ENCODE measurements at places on chromosomes 7 and 10.

DNA sequence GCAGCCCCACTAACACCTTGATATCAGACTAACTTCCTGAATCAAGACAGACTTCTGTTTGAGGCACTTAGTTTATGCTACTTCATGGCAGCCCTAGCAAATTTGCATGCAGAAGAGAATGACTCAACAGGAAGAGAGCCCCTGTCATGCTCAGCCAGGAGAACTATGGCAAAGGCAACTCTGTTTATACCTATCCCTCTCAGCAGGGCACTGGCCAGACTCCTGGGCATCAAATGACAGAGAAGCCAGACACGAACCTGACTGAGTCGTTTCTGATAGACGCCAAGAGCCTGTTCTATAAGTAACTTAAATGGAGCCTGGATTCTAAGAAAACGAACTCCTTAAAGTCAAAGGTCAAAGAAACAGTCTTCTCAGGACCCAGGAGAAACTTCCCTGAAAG is 50.9 kb upstream of the UNC5B start:
- DNase-seq: no peak

- DNase-seq: no peak
These were observed 298.5 kb downstream of the NEBL start for GRCh38 chr10:20598590-20598989.

GRCh38 chr10:21889477-21890275 is 113.9 kb downstream of the DNAJC1 start:
- no peak for DNase-seq

DNA sequence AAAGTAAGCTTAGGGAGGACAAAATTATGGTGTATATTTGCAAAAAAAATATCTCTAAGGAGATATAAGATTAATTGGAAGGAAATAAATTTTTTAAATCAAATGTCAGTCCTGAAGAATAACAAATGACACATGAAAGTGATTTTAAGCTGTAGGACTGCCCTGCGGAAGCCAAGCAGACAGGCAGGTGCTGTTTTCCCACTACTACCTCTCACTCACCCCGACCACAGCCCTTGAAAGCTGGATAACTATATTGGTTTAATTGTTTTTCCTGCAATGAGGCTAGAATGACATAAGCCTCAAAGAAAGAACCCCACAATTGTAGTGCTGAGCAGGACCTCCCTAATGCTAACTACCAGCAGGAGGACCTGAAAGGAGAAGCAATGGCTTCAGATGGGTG is 68.6 kb upstream of the VIPR2 start:
- DNase-seq: no peak

DNA sequence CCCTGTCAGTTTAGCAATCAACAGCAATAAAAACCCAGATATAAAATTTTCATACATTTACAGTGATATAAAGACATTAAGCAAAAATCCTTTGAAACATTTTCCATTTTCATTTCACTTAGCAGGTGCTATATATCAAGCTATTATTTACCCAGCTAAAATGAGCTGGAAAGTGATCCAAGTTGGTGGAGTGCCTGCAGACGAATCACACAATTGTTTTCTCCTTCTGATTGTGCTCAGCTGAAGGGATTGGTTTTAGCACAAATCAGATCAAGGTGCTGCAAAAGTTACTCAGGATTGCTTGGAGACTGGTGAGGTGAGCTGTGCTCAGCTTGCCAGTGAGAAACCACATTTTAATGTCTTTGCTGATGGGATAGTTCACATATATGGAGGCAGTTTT is 138.1 kb downstream of the LRMDA start:
- DNase-seq: no peak

DNA sequence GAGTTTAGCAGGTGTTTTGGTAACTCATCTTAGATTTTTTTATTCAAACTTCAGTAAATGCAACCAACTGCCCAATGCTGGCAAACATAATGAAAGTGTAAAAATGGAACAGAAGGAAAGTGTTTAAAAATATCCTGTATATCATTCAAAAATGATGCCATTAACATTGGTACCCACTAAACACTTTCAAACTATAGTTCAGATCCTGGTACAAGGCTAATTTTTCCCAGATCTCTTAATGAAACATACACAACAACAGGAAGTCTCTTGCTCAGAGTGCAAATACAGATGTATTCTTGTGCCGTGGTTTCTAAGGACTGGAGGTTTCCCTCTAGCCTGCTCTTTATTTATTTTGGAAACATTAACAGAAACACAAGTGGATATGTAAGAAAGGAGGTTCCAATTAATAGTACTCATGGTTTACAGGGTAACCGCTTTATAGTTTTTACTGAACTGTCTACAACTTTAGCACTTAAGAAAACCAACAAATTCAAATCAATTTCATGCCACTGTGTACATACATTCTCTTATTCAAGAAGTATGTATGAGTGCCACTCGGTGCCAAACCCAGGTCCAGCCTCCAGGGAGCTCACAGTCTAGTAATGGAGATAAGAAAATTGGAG is 176.0 kb upstream of the AKR1E2 start:
- no peak for DNase-seq

DNA sequence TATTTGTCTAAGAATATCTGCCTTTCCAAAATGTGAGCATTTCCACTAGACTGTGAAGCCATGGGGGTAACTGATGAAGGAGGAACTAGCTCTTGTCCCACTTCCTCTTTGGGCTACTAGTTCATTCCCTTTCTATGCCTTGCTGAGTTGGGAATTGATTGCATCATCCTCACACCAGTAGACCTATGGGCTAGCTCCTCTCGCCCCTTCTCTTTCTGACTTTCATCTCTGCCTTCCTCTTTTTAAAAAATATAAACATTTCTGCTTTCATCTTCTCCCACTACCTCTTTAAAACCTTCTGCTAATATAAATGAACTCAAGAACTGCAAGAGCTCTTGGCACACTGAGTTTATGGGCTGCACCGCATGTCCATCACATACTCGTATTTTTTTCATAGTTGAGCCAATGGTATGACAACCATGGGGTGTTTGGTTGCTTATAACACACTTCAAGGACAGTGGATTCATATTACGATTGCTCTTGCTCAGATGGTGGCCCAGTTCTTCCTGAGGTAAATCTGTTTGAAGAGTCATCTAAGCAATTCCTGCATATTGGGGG is 182.0 kb downstream of the REEP3 start:
- no peak for DNase-seq

DNA sequence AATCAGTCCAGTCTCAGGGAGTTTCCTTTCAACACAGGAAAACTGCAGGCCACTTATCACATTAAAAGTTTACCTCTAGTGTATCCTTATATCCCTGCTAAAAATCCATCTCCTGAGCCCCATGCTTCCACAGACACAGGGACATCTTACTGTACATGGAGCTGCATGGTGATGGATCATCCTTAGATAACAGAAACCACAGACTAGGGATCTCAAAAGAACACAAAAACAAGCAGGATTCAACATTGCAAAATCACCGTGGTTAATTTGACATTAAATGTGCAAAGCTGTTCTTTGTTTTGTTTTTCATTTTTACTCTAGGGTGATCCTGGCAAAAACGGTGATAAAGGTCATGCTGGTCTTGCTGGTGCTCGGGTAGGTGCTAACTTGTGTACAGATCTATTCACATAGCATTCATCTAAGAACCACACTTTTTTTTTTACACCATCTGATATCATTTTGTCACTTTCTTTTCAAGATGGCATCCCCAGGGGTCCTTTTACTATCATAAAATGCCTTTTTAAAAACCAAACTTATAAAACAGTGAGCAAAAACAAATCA is 18.1 kb downstream of the COL1A2 start:
- no peak for DNase-seq

DNA sequence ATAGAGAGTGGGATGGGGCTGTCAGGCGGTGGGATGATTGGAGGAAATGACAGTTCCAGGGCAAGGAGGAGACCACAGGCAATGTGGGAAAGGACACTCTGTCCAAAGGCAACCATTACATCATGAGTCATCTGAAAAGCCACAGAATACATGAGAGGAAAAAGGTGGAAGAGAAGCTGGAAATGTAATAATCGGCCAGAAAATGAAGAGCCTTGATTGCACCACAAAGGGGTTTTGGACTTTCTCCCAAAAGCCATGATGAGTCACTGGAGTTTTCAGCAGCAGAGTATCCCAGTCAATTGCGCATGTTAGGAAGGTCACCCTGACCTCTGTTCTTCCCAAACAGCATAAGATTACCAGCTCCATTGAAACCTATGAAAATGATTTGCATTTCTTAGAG is 222.0 kb downstream of the LHFPL3 start:
- DNase-seq: no peak

- no peak for DNase-seq
These were observed 19.5 kb upstream of the CSTF2T start for GRCh38 chr10:51718804-51719291.

DNA sequence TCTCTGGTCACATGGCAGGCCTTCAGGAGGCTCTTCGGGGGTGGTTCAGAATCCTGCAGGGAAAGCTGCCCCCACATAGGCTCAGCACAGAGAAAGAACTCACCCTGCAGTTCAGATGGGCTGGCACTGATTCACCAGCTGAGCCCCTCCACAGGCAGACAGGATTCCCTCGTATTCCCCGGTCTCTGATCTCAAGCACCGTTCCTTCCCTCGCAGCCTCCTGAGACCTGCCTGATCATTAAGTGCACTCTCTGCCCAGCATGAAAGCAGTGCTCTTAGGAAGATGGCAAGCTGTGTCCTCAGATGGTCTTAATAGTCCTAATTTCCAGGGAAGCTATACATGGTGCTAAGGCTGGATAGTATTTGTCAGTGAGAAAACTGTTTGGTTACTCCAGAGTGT is 78.2 kb upstream of the NPS start:
- no peak for DNase-seq

- no peak for DNase-seq
These were observed 250.9 kb upstream of the TMEM72 start for GRCh38 chr10:44660271-44660670.

- DNase-seq: no peak
These were observed 1.0 kb upstream of the PILRA start for GRCh38 chr7:100372256-100372655.

- DNase-seq: no peak
These were observed 73.2 kb upstream of the SHH start for GRCh38 chr7:155885167-155886155.

DNA sequence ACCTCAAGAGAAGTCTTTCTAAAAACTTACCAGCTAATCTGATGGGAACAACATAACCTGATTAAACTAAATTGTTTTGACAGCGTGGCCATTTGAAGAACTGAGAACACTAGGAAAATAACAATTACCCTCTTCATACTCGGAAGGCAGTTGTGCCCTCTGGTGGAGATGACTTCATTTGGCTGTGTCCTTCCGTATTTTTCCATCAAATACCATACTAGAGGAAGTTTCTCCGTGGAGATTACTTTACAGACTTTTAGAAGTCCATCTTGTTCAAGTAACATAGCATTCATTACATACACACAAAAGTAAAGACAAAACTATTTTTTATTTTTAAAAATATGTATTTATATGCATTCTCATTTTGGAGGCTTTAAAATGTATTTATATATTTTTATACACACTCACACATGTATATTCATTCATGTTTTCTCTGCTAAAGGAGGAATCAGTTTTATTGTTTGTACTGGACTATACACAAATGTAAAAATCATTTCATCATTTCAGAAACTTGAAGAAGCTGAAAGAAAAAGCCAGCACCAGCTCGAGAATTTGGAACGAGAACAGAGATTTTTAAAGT is 25.2 kb downstream of the SMNDC1 start:
- DNase-seq: no peak

- DNase-seq: no peak
These were observed 85.0 kb downstream of the PLPP4 start for GRCh38 chr10:120541984-120542383.

DNA sequence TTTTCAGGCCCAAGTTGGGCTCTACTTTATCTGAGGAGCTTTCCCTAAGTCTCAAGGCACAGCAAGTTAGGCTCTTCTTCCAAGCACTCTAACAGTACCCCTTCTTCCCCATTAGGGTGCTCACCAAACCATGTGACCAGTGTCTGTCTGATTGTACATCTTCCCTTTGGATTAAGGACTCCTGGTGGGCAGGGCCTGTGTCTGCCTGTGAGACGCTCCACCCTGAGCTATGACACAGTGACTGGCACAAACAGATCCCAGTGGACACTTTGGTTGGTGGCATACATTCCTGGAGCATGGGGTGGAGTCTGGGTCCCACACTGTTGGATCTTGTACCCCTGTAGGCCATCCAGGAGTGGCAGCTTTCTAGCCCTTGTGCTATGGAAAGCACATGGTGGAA is 23.8 kb downstream of the PLPP4 start:
- no peak for DNase-seq

DNA sequence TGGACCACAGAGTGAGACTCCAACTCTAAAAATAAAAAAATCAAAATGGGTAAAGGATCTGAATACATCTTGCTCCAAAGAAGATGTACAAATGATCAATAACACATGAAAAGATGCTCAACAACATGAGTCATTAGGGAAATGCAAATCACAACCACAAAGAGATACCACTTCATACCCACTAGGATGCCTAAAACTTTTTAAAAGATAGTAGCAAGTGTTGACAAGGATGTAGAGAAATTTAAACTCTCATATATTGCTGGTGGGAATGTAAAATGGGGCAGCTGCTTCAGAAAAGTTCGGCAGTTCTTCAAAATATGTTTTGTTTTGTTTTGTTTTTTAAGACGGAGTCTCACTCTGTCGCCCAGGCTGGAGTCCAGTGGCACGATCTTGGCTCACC is 45.7 kb upstream of the GTF2IRD1 start:
- no peak for DNase-seq

GRCh38 chr7:125154930-125155329 is 225.3 kb upstream of the POT1 start:
- DNase-seq: no peak

DNA sequence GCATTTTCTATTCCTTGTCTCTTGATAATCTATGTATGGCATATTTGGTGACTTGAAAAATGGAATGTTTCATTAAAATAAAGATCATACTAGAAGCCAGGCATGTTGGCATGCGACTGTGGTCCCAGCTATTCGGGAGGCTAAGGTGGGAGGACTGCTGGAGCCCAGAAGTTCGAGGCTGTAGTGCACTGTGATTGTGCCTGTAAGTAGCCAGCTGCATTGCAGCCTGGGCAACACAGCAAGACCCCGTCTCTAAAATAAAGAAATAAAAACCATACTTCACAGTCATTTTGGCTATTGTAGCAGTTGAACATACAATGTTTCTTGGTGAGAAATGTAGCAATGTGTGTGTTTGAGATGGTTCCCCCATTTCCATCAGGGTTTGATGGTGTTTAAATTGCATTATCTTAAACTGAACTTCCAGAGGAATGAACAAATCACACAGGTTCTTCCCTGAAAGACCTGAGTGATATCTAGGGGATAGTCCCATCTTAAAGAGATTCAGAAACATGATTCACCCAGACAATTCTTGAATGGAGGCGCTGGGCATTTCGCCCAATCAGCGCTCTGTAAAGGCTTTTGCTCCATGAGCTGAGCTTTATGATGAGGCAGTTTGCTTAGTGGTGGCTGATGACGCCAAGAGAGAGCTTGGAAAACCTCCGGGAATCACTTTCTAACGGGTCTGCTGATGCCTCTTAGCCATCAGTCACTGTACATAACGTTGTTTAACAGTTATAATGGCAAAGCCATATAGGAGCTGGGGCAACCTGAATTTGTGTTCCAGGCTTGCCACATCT is 19.4 kb upstream of the BTBD16 start:
- DNase-seq: no peak

- DNase-seq: no peak
These were observed 474.0 kb downstream of the GPAM start for GRCh38 chr10:111709603-111710002.

Data from stimulated activated CD8-positive, alpha-beta memory T cell treated with anti-CD3 and anti-CD28 coated beads, Interleukin-15, amount 100 ng/mL, for 48 hours (primary cell).